Omental fat pad (tissue), 4 donors: ENCODE measurements at places on chromosomes 5 and 9.

DNA sequence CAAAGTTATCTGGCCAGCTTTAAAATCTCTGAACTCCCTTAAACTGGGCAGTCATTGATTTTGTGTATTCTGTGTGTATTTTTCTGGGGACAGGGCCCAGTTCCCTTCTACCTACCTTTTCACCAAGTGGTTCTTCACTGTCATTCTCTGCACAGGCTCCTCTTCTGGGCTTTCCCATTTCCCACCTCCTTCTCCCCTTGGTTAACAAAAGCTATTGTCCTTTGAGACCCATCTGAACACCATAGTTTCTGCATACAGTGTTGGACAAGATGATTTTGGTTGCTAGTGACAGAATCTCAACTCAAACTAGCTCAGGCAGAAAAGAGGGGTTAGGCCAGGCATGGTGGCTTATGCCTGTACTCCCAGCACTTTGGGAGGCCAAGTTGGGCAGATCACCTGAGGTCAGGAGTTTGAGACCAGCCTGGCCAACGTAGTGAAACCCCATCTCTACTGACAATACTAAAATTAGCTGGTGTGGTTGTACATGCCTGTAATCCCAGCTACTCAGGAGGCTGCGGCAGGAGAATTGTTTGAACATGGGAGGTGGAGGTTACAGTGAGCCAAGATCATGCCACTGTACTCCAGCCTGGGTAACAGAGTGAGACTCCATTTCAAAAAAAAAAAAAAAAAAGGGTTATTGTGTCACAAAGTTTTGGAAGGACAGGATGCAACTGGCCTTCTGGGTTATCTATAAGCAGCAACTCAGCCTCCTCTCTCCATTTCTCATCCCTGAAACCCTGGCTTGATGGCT lies 31.0 kb upstream of the ANKRD34B start:
- DNase-seq, result no peak

DNA sequence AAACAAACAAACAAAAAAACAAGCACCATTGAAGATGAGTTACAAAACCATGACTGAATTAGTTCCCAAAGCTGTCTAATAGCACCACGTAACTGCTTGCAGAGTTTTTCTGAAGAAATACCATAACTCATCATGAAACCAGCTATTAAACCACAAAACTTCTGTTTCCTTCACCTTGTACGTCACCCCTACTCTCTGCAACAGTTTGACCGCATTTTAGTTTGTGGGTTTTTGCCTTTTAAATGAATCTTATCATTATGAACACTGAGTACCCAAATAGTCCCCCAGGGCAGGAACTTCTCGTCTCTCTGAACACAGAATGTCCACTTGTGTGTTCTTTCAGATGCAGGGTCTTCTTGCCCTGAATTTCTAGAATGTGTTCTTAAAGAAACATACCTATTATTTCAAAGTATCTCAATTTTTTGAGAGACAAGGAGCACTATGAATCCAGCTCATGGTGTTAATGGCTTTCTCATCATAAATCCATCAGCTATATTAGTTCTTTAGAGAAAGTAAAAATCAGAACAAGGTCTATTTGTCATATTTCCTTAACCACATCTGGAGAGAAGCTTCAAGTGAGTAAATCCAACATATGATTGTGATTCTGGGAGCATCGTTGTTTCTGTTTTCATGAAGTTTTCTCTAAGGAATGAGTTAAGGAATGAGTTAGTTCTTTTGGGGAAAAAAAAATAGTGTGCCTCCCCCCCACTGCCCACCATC lies 210.6 kb downstream of the AUH start:
- DNase-seq, result no peak

DNA sequence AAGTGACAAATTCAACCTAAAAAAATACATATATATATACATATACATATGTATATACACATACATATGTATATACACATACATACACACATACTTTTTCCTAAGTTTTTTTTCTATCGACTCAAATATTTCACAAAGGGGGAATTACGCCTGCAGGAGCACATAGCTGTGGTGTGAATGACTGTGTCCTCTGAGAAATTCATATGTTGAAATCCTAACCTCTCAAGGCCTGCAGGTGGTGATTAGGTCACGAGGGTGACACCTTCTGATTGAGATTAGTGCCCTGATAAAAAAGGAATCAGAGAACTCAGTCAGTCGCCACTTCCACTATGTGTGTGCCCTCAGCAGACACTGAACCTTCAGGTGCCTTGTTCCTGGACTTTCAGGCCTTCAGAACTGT lies 248.7 kb downstream of the SEMA5A start:
- no peak for DNase-seq

- no peak for DNase-seq
Measured at GRCh38 chr5:103840600-103840999, 278.0 kb upstream of the NUDT12 start.

- no peak for DNase-seq
Measured at GRCh38 chr9:3997492-3997891, 302.4 kb downstream of the GLIS3 start.

DNA sequence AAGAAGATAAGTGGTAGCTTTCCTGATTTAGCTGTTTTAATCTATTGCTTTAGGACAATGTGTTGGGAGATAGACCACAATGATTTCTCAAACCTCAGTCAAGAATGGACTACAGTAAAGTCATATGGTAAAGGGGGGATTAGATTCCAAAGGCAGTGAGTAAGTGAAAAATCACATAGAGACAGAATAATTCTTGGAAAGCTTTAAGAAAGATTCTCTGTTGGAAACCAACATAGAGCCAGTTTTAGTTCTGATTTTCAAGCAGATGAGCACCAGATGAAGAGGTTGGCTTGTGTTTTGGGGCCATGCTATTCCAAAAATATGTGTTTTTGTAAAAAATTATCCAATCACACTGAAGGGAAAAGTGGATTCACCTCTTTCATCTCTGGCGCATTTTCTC lies 256.8 kb upstream of the RPS23 start:
- no peak for DNase-seq

DNA sequence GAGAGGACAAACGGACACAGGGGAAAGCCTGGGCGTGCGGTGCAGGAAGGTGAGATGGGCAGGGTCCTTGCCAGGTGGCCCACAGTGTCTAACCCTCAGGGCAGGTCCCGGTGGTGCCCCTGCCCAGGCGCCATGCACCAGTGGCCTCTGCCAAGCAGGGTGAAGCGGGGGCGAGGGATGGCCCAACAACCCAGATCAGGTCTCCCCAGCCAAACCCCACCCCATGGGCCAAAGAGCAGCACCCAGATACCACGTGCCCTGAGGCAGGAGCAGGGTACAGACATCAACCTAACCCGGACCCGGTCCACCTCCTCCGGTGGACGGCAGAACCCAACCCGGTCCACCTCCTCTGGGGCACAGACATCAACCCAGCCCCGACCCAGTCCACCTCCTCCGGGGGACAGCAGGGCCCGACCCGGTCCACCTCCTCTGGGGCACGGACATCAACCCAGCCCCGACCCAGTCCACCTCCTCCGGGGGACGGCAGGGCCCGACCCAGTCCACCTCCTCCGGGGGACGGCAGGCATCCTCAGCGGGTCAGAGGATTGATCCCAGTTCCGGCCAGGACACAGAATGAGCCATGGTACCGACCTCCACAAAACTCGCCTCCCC lies 12.8 kb downstream of the SLC12A7 start:
- DNase-seq, result no peak

GRCh38 chr5:129438322-129438721 lies 21.8 kb upstream of the ADAMTS19 start:
- DNase-seq, result no peak

DNA sequence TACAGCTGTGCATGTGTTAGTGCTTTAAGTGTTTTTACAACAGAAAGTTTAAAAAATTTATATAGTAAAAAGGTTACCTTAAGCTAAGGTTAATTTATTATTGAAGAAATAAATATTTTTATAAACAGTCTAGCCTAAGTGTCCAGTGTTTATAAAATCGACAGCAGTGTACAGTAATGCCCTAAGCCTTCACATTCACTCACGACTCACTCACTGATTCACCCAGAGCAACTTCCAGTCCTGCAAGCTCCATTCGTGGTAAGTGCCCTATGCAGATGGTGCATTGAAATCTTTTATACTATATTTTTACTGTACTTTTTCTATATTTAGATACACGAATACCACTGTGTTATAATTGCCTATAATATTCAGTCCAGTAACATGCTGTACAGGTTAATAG lies 159.1 kb downstream of the ROR2 start:
- DNase-seq, result no peak

- DNase-seq, result no peak
Measured at GRCh38 chr9:114745879-114746550, 59.8 kb downstream of the TNFSF15 start.

DNA sequence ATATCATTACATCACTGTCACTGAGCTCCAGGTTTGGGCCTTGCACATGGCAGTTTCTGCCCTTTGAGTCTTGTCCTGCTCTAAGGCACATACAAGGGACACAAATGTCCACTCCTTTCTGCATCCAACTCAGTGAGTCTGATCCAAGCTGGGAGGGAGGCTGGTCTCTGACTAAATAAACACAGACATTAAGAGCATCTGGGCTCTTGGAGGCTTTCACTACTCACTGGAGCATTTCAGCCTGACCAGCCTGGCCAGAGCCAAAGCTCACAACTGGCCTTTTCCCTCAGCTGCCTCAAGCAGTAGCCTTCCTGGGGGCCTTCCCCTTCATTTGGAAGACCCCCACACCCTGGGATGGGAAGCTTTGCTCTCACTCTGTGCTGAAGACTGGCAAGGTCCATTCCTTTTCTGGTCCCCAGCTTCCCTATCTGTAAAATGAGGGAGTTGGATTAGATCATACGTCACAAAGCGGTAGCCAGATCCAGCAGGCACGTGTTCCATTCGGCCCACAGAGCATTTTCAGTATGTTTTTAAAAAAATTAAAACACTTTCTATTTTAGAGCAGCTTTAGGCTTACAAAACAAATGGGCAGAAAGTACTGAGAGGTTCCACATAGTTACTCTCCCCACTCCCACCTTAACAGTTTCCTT lies 58.6 kb upstream of the XPA start:
- no peak for DNase-seq

GRCh38 chr5:4191041-4191440 lies 595.4 kb downstream of the IRX1 start:
- DNase-seq, result no peak

DNA sequence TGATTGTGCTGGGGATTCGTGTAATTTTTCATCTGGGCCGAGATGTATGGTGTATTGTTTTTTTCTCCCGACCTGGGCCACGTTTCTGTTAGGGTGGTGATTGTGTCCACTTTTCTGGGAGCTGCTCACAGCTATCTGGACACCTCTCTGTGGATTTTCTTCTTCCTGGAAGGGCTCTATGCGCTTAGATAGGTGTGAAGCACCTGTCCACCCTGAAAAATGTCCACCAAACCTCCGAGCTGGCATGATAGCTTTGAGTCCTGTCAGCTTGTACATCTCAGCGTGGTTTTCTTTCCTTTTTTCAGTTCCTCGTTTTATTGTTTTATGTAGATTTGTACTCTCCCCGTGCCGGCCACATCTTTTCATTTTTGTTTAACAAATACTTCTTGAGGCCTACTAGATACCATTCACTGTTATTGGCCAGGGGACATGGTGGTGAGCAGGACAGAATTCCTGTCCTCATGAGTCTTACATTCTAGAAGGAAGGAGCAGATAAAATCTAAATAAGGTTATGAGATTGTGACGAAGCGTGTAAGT lies 1.1 kb downstream of the UGCG start:
- no peak for DNase-seq

- DNase-seq, result no peak
Measured at GRCh38 chr9:85716031-85716877, 25.5 kb downstream of the AGTPBP1 start.
